ENCODE measurements at places on chromosomes 13 and 19.

GRCh38 chr19:35908010-35908441 lies at the start of gene TYROBP:
TYROBP (minus strand) TSS chr19:35908295; CDS start chr19:35908228, 67 bp downstream.
- DNase-seq, result no peak

DNA sequence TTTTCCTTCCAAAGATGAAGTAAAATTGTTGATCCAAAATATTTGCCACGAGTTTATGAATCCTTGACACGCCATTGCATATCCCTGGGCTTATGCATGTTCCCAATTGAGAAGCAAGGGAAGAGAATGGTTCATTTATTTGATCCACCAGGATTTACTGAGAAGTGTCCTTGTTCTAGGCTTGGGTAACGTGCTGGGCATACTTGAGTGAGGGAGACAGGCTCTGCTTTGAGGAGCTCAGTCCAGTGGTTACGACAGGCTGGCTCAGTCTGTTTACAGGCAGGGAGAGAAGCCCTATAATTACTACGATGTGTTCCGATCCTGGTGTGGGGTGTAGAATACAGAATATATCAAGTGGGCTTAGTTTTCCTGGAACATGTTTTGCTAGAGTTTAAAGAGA lies 6.3 kb upstream of the PNMA8C start:
- no peak for DNase-seq

DNA sequence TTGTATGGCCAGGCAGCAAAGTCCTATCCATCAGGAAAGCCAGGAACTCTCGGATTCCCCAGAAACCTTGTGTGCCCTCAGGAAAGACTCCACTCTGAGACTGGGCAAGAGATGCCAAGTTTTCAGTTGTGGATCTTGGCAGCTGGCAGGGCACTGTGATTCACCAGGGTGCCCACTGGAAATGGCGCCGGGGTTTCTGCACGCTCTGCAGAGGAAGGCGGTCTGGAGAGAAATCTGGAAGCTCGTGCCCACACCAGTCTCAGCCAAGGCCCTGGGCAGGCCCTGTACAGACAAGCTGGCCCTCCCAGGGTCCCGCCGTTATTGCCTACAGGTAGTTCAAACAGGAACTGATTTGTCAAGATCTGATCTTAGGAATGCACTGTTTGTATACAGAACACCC lies 4.9 kb downstream of the NAPA start:
- no peak for DNase-seq

DNA sequence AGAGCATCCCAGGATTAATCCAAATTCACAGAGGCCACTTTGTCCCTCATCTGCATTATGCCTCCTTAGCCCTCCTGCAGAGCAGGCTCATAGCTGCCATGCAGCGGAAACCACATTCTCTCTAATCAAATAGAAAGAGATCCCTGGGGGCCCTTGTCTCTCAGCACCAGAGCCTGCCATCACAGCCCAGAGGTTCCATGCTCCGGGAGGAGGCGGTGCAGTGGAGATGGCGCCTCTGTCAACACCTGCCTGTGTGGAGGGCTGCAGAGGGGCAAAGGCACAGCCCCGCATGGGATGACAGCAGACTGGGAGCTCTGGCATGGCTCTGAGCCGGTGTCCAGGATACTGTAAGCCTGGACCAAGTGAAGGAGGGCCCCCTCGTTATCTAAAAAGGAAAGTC lies 111.3 kb downstream of the SLC7A1 start:
- DNase-seq, result no peak

DNA sequence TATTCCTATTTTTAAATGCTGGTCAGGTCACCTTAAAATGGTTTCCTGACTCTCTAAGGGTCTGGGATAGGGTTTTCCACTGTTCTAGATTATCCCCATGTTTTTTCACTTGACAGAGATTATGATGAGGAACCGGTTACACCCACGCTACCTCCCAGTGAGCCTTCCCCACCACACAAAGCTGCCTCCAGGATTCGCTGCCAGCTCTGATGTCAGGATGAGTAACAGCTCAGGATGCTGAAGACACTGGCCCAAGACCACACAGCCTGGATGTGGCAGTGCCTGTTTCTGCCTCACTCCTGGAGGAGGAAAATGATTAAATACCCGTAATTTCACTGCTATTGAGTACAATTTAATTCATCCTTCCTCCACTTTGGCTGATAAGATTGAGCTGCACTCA lies 22.9 kb downstream of the ZNF114 start:
- DNase-seq, result peak; percentile 89

DNA sequence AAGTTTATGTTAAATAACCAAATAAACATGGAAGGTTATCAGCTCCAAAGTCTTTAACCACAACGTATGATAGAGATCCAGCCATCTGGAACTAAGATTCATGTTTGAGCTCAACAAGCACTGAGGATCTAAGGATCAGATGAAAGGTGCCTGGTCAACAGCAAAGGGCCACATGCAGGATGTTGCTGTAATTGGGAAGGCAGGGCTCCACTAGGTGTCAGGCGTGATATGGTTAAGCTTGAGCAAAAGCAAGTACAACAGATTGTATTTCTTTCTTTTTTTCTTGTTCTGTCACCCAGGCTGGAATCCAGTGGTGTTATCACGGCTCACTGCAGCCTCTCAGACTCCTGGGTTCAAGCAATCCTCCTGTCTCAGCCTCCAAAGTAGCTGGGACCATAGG lies 12.0 kb downstream of the EBPL start:
- no peak for DNase-seq

DNA sequence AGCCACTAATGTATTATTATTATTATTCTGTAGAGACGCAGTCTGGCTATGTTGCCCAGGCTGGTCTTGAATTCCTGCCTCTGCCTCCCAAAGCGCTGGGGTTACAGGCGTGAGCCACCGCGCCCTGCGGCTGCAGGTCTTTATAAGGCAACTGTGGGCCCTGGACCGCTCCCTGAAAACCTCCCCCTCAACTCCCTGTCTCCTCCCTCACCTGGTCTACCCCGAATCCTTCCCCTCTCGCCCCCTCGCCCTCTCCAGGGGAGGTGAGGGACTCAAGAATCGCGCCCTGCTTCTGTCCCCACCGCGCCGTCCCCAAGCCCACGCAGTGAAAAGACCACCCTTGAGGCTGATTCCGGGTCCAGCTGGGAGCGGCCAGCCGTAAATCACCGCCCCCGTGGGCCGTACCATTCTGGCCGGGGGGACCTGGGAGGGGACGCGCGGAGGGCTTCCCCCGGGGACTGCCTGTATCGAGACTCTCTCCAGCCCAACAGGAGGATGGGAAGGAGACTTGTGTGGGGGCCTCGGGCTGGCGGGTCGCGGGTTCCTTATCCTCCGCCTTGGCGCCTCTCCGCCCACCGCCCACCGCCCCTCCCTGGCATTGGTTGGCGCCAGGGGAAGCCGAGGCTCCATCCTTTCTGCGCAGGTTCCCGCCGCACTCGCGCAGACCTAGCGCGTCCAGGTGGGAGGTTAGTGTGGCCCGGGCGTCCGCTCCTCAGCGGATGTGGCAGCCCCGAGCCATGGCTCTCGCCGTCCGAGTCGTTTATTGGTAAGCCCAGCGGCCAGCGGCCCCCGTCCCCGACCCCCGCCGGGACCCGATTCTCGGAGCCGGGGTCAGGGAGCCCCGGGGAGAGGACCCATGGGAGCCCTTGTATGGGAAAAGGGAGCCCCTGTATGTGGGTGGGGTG lies at the start of gene SELENOW:
SELENOW (plus strand) TSS at position 655 of the 905 bp plus-strand sequence; CDS start at position 738, 83 bp downstream.
- peak; percentile 77 for DNase-seq

- DNase-seq, result no peak
These were observed 2.0 kb downstream of the GGN start for GRCh38 chr19:38385804-38386257.

- no peak for DNase-seq
These were observed 20.2 kb downstream of the ATP8A2 start for GRCh38 chr13:25391932-25392331.

GRCh38 chr13:53200075-53200474 lies 171.5 kb downstream of the OLFM4 start:
- no peak for DNase-seq

- no peak for DNase-seq
These were observed 25.6 kb downstream of the F2RL3 start for GRCh38 chr19:16914421-16914820.

DNA sequence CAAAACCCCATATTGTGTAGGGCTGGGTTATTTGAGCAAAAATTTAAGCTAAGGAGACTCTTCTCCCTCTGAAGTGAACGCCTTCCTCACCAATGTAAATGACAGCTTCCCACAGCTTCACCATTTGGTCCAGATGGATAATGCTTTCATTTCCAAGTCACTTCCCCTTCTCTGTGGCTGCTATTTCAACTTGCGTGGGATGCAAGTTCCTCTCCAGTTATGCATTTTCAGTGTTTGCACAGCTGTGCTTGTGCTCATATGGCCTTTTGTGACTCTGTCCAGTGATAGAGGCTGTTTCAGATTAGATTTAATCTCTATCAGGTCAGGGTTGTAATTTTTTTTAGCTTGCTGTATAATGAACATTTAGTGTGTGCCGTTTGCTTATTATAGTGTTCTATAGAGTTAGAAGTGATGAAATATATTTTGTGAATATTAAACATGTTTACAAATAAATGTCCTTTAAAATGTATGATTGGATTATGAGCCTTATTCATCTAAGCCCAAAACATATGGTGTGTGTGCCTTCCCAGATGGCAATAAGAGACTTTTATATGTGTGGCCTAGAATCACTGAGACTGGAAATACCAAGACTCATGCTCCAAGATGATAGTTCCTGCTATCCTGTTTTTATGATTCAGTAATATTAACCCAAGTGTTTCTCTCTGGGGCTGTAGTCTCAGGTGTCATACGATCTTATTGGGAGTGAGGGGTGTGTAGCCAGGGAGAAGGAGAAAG lies 86.6 kb downstream of the TNFRSF19 start:
- no peak for DNase-seq

- no peak for DNase-seq
These were observed 10.0 kb downstream of the POLR1D start for GRCh38 chr13:27631665-27632064.

- no peak for DNase-seq
These were observed 29.8 kb downstream of the KL start for GRCh38 chr13:33045851-33046592.

- DNase-seq, result no peak
These were observed 136.3 kb upstream of the VSTM2B start for GRCh38 chr19:29389495-29389894.

- no peak for DNase-seq
These were observed 101.8 kb downstream of the SPRY2 start for GRCh38 chr13:80239116-80239515.

DNA sequence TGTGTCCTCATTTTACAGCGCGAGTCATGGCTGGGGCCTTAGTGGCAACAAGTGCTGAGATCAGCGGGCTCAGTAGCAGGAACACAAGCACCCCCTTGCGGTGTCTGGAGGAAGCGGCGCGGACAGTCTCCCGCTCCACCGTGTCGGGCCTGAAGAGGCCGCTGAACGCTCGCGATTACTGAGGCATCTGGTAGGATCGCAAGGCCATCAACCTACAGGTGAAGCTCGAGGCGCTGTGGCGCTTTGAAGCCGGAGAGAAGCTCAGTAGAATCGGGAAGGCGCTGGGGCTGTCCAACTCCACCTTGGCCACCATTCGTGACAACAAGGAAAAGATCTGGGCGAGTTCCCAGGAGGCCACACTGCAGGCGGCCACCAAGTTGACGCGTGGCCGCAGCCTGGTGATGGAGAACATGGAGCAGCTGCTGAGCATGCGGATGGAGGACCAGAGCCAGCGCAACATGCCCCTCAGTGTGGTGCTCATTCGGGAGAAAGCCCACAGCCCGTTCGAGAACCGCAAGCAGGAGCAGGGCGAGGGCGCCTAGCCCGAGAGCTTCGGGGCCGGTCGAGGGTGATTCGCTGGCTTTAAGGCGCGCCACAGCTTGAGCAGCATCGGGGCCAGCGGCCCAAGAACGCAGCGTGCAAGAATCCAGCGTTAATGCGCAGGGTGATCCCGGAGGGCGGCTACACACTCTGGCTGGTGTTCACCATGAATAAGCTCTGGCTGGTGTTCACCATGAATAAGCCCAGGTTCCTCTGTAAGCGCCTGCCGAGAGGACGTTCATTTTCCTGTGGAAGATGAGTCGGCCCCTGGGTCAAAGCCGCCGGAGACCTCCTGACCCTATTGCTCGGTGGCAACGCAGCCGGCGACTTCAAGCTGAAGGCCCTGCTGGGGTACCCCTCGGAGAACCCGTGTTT lies 8.3 kb upstream of the MZF1 start:
- DNase-seq, result peak; percentile 58

DNA sequence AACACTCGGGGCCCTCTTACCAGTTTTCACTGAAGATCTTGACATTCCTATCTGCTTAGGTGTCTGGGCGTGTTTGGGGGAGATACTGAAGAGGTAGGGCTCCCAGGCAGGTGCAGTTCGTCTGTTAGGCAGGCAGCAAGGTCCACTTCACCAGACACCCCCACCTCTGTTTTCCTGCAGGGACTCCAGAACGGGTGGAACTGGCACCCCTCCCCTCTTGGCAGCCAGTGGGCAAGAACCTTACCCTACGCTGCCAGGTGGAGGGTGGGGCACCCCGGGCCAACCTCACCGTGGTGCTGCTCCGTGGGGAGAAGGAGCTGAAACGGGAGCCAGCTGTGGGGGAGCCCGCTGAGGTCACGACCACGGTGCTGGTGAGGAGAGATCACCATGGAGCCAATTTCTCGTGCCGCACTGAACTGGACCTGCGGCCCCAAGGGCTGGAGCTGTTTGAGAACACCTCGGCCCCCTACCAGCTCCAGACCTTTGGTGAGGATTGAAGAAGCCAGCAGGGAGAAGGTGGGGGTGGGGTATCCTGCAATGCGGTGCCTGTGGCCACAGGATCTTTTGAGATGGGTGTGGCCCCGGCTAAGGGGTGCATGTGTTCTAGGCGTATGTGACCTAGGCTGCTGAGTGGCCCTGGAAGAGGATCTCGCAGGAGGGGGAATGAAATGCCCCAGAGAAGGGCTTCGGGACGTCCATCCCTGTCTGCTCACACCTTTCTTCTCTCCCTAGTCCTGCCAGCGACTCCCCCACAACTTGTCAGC lies 3.3 kb upstream of the ICAM4 start:
- DNase-seq, result no peak

- DNase-seq, result peak; percentile 48
These were observed 1.3 kb downstream of the FARP1 start for GRCh38 chr13:98144027-98144741.

- no peak for DNase-seq
These were observed 8.2 kb upstream of the SUCLA2 start for GRCh38 chr13:48009284-48009683.

- no peak for DNase-seq
These were observed 66.3 kb upstream of the RFXAP start for GRCh38 chr13:36752673-36753072.

GRCh38 chr19:57599377-57599760 lies 316 bp upstream of the ZNF530 start:
- DNase-seq, result no peak

GRCh38 chr19:36605877-36606478 lies 865 bp downstream of the ZNF382 start:
- DNase-seq, result peak; percentile 9

DNA sequence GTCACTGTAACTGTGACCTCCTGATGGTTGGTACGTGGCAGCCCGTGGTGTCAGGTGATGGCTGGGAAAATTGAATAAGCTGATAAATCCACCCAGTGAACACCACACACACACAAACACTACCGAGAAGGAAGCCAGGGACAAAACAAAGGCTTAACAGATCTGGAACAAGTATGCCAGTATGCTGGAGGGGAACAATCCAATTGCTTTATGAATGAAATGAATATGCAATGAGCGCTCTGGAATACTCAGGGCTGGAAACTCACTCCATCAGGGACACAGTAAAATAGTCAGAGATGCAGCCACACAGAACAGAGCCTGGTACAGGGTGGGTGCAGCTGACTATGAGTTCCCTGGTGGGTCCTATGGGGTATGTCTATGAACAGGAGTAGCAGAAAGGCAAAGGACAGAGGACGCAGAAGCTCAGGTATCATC lies 16.7 kb downstream of the TMTC4 start:
- no peak for DNase-seq

- no peak for DNase-seq
These were observed 8.5 kb upstream of the STK24 start for GRCh38 chr13:98585398-98585754.

Measured in RKO (cell line).